ENCODE measurements at places on chromosomes 5 and 9. TPM values are rescaled to one million over a fixed set of nuclear protein-coding genes. Genes with fewer than 3 reads are reported as not detected.

- no peak for DNase-seq
These were observed 943 bp downstream of the GALNT12 start for GRCh38 chr9:98808411-98808815.

DNA sequence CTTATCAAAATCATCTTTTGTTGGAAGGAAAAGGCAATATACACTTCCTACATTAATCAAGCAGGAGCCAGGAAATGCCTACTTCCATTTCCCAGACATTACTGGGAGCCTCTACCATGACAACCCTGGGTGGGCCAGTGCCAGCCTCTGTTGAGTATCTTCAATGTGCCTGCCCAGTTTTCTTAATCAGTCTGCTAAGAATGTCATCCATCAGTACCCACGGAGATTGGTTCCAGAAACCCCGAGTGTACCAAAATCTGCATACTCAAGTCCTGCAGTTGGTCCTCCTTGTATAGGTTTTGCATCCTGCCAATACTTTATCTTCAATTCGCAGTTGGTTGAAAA lies 82.4 kb downstream of the MARCHF3 start:
- no peak for DNase-seq

CEL gene
- total RNA-seq, result 2.2 TPM

GRCh38 chr5:34057569-34057968 lies 14.6 kb upstream of the C1QTNF3 start:
- DNase-seq, result no peak

GRCh38 chr9:14321517-14322130 lies 7.7 kb upstream of the NFIB start:
- DNase-seq, result no peak

SLC1A3 gene
- 429 TPM for total RNA-seq
